Fibroblast of skin of scalp (primary cell): ENCODE measurements at places on chromosomes 12 and 14.

DNA sequence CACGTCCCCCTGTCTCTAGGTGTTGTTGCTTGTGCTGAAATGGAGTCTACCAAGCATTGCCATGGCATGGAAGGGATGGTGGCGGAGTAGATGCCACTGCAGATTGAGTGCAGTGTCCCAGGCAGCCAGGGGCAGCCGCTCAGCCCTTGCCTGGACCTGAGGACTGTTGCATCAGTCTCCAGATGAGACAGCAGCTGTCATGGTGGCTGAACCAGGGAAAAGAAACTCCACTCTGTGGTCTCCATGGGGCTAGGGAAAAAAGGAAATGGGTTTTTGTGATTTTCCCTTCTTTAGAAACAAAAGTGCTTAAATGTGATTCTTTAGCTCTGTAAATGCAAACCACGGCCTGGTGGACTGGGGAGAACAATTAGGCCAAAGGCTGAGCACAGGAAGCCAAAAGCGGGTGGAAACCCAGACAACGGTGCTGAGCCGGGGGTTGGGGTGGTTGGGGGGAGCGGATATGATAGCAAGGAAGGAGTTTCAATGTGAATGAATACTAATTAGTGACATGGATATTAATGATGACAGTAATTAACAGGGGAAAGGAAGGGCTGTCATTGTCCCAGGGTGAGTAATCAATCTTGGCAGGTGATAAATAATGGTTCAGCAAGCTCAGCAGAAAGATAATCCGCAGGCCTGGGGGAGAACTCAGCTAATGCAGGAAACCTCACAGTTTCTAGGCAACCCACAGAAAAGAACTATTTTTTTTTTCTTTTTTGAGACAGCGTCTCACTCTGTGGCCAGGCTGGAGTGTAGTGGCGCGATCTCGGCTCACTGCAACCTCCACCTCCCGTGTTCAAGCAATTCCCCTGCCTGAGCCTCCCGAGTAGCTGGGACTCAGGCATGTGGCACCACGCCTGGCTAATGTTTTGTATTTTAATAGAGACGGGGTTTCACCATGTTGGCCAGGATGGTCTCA, 442.6 kb downstream of the DPF3 start:
- DNase-seq, result peak; percentile 16

DNA sequence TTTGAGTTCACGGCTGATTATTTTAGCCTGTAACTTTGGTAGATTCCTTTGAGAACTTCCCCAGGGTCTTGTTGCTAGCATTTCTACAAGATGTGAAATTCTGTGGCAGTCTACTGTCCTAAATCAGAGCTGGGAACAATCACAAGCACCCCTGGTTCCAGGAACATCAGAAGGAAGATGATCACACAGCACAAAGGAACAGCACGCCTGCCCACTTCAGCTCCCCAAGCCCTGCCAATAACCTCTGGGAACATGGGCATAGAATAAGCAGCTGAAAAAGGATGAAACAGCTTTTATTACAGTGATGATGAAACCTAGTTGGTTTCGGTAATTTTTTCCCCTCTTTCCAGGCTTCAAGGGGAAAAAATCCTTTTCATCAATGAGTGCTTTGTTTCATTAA, 12.3 kb downstream of the GPR19 start:
- no peak for DNase-seq

- no peak for DNase-seq
These were observed 31.2 kb downstream of the DACT1 start for GRCh38 chr14:58668848-58669480.

- DNase-seq, result peak; percentile 76
These were observed 7.9 kb upstream of the ITFG2 start for GRCh38 chr12:2804393-2805142.

DNA sequence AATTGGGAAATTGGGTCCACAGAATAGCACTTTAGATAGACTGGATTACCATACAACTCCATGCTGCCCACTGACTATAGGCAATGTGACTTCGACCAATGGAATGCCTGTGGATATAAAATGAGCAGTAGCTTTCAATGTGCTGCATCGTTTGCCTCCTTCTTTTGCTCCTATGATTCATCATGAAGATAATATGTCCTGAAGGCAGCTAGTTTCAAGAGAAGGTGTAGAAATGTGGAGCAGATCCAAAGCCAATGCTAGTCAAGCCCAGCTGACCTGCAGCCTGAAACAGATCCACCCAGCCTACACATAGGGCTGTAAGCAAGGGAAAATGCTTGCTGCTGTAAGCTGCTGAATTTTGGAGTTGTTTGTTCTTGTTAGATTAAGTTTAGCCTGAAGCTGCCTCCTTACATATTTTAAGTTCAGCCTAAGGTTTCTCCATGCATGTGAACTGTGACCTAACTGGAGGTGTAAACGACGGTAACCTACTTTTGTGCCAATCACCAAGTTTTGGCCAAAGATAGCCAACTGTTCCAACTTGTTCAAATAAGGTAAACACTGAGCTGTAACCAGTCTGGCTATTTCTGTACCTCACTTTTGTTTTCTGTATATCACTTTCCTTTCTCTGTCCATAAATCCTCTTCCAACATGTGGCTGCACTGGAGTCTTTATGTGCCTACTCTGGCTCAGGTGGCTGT, 169.1 kb upstream of the AVPR1A start:
- no peak for DNase-seq

DNA sequence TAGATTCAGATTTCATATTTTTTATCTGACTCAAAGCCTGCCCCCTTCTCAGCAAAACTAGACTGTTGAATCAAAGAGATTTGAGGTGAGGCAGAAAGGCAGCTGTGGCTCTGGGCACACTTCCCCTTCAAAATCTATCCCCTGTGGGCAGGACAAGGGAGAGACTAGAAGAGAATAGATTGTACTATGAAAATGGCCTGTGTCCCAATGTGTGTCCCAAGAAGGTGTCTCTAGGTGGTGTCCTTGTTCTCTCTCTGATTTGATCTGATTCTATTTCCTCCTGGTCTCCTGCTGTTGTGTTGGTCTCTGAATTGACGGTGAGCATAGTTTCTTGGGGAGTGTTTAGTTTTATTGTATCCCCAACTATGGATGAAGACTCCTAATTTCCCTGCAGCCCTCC, 565.8 kb upstream of the ATP2B1 start:
- DNase-seq, result no peak

DNA sequence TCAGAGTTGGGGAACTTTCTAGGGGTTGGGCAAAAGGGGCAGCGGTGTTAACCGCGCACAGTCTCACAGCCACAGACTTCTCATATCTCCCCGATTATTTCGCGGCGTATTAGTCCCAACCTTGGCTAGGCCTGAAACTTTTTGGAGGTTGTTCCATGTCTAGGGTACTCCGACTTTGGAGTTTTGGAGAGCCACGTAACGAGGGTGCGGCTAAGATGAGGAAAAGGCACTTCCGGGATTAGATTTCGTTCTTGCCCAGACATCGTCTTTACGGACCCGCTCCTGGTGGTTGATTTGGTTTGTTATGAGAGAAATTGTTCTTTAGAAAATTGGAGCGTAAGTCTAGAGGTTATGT, 513 bp downstream of the CCNK start:
- peak; percentile 38 for DNase-seq

- no peak for DNase-seq
These were observed 661.3 kb downstream of the RPL10L start for GRCh38 chr14:45990252-45990651.

- no peak for DNase-seq
These were observed 327.2 kb downstream of the BTG1 start for GRCh38 chr12:91818227-91819131.

DNA sequence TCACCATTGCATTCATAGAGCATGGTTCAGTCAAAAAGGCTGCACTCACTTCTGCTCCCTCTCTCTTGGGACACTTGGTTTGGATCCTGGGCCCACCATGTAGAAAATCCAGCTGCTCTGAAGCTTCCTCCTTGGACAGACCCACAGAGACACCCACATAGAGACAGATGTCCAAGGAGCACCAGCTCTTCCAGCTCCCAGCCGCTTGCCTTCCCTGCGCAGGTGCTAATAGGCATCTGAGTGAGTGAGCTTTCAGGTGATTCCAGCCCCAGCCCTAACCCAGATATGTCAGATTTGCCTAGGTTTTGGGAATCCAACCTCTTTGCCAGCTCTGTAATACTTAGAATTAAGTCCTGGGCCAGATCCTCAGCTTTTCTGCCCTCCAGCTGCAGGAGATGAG, 38.6 kb downstream of the DLK1 start:
- no peak for DNase-seq

DNA sequence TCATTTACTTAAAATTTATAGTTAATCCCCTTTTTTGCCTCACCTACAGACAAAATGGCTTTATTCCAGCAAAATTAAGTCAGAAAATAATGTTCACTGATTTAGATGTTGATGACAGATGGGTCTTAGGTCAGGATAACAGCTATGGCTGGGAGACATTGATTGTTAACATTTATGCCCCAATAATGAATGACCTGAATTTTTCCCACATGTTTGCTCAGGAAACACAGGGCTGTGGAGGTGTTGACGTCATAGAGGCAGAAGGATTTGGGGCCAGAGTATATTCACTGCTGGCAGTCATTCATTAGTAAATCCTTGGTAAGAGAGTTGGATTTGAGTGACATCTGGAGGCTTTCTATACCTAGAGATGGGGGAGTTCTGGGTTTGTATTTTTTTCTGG, 121.3 kb downstream of the PDE3A start:
- DNase-seq, result peak; percentile 43

DNA sequence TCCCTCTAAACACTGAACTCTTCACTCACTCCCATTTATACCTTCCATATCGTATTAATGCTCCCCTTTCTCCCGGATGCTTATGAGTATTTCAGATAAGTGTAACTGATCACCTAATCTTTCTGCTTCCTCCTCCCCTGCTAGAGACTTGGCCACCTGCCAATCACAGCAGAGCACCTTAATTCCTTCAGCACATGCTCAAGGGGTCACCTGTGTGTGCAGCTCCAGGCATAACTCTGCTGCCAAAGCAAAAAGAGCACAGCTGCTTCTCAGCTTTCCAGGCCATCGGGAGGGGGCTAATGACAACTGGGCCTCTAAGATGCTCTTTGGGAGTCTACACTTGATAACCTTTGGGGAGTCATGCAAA, 106.9 kb upstream of the DYRK2 start:
- no peak for DNase-seq

DNA sequence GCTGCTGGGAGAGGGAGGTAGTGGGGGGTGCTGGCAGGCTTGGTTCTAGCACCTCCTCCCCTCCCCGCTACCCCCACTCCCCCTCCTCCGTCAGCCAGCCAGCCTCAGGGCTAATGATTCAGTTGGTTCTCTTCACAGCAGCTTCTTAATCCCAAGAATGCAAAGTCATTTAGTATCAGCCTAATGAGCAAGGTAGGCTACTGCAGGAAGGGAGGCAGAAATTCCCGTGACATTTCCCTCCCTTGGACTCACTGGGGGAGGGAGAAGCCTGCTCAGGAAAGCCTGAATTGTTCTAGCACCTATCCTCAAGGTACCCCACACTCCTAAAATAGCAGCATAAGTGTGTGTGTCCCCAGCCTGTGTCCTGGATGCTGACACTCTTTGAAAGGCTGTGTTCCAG, 29.8 kb downstream of the ITPK1 start:
- DNase-seq, result peak; percentile 30

- DNase-seq, result no peak
These were observed 27.6 kb upstream of the PPM1A start for GRCh38 chr14:60221457-60221856.

- DNase-seq, result no peak
These were observed 110.7 kb downstream of the SLC25A21 start for GRCh38 chr14:37061697-37062096.

- peak; percentile 82 for DNase-seq
These were observed 122.3 kb upstream of the RFLNA start for GRCh38 chr12:124172636-124173035.

GRCh38 chr12:7061138-7061537, 620 bp downstream of the C1S start:
- DNase-seq, result peak; percentile 4
